Activated T-helper 2 cell treated with anti-CD3 and anti-CD28 coated beads, Interferon-gamma antibody, Interleukin-2, Interleukin-4, amounts not matched to agents 10 μg/mL and 5 μg/mL and 100 μg/mL, durations not matched to agents 14 hours and 24 hours and 36 hours (primary cell): ENCODE measurements at places on chromosomes 12 and 14.

DNA sequence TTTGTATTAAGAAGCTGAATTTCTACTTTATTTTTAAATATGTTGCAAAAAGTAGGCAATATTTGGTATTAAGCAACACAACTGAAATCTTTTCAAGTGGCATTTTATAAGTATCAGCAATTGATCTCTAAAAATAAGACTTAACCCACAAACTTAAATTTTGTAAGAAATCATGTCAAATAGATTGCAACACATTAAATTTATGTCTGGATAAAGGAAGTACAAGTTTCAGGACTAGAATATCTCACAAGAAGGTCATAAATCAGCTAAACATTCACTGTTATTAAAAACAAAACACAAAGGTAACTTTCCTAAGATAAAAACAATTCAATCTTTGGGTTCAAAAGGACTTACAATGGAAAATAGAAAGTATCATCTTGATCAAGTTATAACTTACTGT, 32.8 kb downstream of the CPNE8 start:
- DNase-seq, result no peak

DNA sequence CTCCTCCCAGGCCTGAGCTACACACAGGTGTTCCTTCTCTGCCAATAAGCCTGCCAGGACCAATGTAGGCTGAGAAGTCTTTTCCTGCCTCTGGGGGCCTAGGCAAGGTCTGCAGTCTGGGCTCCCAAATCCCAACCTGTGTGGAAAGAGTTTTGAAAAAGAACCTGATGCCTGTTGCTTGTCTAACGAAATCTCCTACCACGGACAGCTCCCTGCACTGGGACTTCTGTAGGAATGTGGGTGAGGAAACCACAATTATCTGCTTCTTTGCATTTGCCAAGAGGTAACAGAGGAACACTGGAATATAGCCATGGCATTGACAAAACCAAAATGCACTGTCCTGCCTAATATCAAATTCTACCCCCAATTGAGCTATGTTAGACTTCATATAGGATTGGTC, 877.0 kb upstream of the TMEM132C start:
- no peak for DNase-seq

- no peak for DNase-seq
Observed at GRCh38 chr14:52400846-52401245, 86.7 kb downstream of the PTGER2 start.

DNA sequence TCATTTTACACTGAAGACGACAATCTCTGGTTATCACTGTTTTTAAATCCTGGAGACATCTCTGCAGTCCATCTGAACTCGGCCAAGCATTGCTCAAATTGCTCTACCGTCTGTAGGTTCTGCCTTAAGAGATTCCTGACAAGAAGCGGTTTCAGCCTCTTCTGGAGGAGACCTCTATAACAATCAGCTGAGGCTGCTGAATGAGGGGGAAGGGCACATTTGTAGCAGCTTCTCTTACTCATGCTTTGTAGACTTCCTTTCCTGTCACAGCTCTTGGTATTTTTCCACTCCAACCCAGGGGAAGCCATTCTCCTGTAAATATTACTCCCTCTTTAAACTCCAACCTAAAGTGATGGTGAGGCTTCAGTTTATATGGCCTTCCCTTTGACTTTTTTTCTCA, 3.0 kb downstream of the ARG2 start:
- no peak for DNase-seq

- no peak for DNase-seq
Observed at GRCh38 chr14:82244791-82245190, 711.1 kb upstream of the SEL1L start.

- DNase-seq, result no peak
Observed at GRCh38 chr12:124007826-124008570, 35.0 kb downstream of the ZNF664 start.

DNA sequence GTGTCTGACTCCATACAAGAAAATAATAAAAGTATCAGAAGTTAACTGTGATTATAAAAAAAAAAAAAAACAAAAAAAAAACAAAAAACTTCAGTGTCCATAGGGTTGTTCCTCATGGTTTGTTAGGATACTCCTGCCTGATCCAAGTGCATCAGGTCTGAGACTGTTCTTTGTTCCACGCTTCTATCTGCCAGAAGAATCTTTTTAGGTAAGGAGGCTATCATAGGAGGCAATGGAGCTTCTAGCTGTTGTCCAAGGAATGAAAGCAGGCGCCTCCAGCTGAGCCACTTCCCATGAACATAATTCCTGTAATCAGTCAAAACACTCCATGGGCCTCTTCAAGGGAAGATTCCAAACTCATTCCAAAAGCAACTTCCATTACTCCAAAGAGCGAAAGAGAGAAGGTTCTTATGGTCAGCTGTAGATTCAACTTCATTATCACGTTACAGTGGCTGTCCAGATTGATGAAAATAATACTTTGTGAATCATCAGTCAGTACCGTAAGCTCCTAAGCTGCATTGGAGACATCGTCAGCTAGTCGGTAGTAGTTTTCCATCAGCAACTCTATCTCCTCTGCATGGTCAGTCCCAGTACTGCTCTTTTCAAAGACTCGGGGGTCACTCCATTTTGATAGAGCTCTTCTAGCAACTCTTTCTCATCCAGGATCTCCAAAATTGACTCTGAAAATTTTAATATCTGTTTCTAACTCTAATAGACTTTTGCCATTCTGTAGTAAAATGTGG, 9.7 kb downstream of the TBC1D15 start:
- no peak for DNase-seq

GRCh38 chr14:55441286-55441685, 870 bp upstream of the TBPL2 start:
- DNase-seq, result no peak

DNA sequence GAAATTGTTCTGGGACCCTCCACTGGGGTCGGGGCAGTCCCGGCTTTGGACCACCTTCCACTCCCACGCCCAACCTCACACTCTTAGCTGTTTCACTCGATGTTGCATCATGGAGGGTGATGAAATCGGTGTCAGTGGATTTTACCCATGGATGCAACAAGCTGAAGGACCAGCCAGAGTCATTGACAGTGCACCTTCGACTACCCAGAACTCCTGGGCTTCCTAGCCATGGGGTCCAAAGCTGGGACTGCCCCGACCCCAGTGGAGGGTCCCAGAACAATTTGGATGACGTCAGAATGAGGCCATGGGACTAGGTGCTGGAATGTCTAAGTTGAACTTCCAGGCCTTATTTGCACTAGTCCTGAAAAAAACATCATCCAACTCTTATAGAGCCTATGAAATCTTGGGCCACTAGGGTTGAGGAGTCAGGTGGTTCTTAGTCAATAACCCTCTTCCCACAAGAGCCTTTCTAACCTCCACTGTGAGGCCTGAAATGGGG, 882 bp upstream of the IL23A start:
- DNase-seq, result no peak

GRCh38 chr14:64728856-64729255, 24.6 kb downstream of the PLEKHG3 start:
- DNase-seq, result no peak

- DNase-seq, result no peak
Observed at GRCh38 chr12:47987411-47988072, 16.7 kb downstream of the COL2A1 start.

- DNase-seq, result no peak
Observed at GRCh38 chr14:80981156-80981555, 25.7 kb downstream of the TSHR start.

DNA sequence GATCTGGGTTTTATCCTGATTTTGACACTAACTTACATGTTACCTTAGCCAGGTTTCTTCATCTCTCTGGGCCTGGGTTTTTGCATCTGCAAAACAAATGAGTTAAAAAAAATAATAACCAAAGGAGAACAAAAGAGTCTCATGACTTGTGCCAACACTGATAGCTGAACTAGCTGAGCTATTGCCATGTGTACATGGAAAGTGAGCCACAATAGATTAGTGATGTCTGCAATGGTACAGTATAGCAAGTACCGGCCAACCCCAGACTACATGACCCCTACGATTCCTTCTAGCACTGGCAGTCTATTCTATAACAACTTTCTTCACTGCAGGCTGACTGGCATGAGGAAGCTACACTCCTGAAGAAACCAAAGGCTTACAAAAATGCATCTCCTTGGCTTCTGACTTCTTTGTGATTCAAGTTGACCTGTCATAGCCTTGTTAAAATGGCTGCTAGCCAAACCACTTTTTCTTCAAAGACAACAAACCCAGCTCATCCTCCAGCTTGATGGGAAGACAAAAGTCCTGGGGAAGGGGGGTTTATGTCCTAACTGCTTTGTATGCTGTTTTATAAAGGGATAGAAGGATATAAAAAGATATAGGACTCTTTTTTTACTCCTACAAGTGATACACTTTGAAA, 123.7 kb downstream of the DAD1 start:
- no peak for DNase-seq

DNA sequence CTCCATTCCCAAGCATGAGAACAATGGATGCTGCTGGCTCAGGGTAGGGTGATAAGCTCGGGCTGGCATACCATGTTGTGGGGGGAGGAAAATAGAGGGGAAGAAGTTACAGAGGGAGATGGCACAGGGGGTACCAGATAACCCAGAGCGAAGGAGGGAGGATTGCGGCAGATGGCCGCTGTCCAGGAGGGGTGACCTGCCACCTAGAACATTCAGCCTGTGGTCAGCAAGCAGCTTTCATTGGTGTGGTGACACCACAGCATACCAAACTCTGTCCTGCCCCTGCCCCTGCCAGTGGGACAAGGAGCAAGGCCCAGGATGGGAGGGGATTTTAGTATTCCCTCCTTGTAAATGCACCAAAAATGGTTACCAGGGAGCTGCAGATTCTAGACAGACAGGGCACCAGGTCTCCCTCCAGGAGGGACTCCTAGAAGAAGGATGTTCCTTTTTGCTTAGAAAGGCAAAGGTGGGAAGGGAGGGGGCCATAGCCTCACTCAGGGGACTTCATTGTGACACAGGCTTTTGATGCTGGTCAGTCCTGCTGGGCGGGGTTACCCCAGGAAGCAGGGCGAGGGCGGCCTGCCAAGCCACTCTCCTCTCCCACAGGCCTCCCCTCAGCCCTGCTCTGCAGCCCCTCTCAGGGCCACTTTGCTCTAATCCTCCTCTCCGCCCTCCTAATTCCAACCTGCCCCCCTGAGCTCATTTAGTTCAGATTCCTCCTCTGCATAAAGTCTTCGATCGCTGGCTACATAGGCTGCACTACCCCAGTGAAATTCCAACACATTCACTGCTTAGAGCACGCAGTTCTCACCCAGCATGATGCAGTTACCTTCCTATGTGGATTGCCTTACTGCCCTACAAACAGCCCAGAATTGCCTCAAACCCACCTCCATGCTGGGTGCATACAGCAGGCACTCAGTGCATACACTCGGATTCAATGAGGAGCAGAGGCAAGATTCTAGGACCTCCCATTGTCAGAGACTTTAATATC, 36.0 kb upstream of the PLEKHG6 start:
- no peak for DNase-seq
